WTC11 (cell line): ENCODE measurements at places on chromosomes 3 and 15.

DNA sequence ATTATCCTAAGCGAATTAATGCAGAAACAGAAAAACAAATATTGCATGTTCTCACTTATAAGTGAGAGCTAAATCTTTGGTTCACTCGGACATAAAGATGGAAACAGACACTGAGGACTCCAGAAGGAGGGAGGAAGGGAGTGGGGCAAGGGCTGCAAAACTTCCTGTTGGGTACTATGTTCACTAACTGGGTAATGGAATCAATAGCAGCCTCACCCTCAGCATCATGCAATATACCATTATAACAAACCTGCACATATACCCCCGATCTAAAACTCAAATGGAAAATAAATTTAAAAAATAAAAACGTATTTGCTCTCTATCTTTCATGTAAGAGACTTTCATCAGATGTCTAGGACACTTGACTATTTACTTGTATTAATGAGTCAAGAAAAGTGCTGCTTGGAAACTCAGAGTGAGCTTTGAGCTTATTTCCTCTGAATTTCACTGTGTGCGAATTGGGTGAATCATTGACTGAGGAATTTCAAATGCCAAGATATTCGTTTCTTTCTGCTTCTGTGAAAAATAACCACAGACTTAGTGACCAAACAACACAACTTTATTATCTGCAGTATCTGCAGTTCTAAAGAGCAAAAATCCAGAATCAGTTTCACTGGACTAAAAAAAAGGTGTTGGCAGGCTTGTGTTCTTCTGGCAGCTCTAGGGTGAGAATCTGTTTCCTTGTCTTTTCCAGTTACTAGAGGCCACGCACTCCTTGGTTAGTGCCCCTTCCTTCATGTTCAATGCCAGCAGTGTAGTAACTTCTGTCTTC, 18.4 kb downstream of the TM4SF18 start:
- no peak for DNase-seq

GRCh38 chr3:71972031-71972430, 187.1 kb upstream of the PROK2 start:
- DNase-seq = no peak

- no peak for DNase-seq
Measured at GRCh38 chr3:57755368-57755675, 787 bp upstream of the SLMAP start.

- no peak for DNase-seq
Measured at GRCh38 chr3:194620196-194620595, 13.0 kb downstream of the TMEM44 start.

DNA sequence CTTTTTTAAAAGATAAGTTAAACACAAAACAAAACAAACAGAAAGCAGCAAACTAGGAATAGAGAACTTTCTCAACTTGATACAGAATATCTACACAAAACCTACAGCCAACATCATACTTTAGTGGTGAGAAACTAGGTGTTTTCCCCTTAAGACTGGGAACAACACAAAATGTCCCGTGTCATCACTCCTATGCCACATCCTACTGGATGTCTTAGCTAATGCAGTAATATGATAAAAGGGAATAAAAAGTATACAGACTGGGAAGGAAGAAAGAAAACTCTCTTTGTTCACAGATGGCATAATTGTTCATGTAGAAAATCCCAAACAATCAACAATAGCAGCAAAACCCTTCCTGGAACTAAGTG, 45.9 kb downstream of the TMEM45A start:
- no peak for DNase-seq

- no peak for DNase-seq
Measured at GRCh38 chr3:107217172-107217571, 160.1 kb upstream of the CCDC54 start.

- peak; percentile 43 for DNase-seq
Measured at GRCh38 chr3:171168086-171168485, 141.6 kb upstream of the SLC2A2 start.

- no peak for DNase-seq
Measured at GRCh38 chr15:80264031-80264430, 12.0 kb upstream of the CTXND1 start.

GRCh38 chr15:100918690-100919480, at the start of gene LRRK1:
Gene LRRK1, plus strand, starts transcription at chr15:100919357. Its CDS starts 5,276 bp downstream, at chr15:100924633.
- DNase-seq = peak; percentile 50
